ENCODE measurements at places on chromosomes 12 and 14. TPM values are rescaled to one million over a fixed set of nuclear protein-coding genes. Genes with fewer than 3 reads are reported as not detected.

KLRF2 gene
- not detected for total RNA-seq

RAB5B gene
- total RNA-seq = 113 TPM

- no peak for ATAC-seq
Measured at GRCh38 chr14:52032204-52032801, 36.6 kb downstream of the NID2 start.

DNA sequence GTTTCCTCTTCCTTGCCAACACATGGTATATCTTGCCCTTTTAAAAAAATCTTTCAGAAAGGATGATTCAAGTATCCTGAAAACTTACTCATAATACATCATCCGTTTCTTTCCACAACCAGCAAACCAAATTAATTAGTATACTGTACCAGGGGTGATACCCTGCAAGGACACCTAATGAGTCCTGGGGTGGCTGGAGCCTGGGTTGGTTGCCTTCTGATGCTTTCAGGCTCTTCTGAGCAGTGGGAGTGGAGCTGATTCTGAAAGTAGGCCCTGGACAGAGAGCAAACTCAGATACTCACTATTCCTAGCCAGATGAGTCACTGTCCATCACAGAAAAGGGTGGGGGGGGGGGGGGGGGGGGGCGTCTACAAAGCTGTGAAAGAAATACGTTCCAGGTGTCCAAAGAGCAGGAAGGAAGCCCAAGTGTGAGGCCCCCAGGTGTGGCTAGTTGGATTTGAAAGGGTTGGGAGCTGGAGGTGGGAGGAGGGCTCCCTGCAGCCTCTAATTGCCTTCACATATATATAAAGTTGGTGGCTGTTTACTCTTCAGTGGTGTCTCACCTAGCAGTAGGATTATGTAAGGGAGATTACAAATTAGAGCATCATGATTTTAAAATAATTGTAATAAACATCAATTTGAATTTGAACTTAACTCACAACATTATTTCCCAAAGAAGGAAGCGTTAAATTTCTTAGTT, 36.5 kb downstream of the FBXO33 start:
- ATAC-seq = no peak

- peak; percentile 67 for ATAC-seq
Measured at GRCh38 chr12:19575337-19576243, 136.3 kb downstream of the AEBP2 start.

- no peak for ATAC-seq
Measured at GRCh38 chr12:83322809-83323208, 636.1 kb downstream of the TMTC2 start.

GRCh38 chr14:76951166-76951565, 77.3 kb downstream of the IRF2BPL start:
- no peak for ATAC-seq

P2RX2 gene
- total RNA-seq = 2.7 TPM

DNA sequence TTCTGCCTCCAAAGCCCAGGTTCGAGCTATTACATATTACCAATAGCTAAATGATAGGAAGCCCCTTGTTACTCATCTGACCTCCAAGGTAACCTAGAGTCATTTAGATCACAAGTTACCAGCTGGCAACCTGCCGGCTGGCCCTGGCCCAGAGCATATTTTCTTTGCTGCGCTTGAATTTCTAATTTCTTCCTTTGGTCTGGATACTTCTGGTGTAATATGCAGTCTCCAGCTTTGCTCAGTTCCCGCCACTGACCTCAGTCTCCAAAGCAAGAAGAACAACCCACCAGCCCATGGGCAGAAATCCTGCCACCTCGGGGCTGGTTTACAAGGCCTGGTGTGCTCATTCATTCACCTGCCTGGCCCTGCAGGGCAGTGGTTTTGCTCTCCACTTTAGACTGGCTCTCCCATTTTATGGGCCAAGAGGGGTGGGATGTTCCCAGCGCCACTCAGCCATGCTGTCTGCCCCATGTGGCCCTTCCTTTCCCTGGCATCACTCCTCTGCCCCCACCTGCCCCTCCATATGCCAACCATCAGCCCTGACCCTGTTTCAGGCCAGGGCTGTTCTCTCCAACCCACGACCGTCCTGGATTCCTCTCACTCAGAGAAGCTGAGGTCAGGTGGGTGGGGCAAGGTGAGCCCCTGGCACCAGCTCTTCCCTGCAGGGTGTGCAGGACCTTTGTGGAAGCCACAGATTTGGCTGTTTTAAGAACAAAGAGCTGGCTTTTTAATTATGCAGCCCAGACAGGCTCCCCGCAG, 76.0 kb downstream of the PRIMA1 start:
- no peak for ATAC-seq

GLI1 gene
- 3.6 TPM for total RNA-seq

RNASE1 gene
- total RNA-seq = 87.2 TPM

DNA sequence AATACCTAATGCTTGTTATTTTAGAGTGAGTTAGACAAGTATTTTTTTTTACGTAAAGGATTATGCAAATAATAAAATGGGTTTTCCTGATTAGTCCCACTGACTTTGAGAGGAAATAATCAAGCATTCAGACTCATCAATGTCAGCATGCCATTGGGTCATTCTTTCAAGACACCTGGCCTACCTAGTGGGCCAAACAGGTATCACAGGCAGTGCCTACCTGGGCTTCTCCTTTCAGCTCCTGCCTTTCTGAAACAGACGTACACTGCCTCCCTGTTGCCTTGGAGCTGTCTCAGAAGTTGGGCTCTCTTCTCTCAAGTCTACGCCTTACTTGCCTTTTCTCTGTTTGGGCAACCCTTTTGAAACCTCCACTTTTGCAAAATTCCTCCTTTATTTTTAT, 545.6 kb downstream of the SNAPC1 start:
- no peak for ATAC-seq
